ENCODE measurements at places on chromosomes 7 and 10.

DNA sequence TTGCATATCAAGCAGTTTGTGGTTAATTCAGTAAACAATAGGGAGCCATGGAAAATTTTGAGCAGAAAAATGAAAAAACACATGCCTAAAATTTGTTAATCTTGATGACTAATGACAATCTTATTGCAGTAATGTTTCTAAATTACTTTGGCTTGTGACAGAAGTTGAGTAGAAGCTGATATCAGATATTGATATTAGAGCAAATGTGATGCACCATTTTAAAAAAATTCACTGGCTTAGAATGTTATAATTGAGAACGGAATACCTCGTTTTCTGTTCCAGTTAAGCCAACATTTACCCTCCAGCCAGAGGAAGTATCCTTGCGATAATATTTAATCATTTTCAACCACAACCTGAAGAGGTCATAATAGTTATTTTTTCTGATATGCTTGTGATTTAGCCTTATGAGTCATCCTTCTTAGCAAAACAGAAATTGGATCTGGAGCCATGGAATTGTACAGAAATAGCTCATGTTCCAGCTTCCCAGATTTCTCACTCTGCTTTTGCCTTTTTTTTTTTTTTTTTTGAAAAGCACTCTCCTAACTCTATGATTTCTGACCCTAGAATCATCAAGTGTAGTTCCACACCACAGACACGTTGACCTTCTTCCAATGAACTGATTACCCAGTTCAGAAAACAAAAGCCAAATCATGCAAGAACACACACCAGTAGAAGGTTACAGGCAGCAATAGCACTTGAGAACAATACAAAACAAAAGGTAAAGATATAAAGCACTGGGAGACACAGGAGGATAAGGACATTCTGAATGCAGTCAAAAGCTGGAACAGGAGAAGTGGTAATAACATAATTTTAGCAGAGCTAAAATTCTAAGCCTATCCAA is 96.8 kb upstream of the PHYHIPL start:
- no peak for DNase-seq

GRCh38 chr7:139887992-139888481 is 59.0 kb downstream of the TBXAS1 start:
- DNase-seq, result no peak

- DNase-seq, result no peak
Observed at GRCh38 chr7:158419238-158419785, 168.3 kb downstream of the PTPRN2 start.

DNA sequence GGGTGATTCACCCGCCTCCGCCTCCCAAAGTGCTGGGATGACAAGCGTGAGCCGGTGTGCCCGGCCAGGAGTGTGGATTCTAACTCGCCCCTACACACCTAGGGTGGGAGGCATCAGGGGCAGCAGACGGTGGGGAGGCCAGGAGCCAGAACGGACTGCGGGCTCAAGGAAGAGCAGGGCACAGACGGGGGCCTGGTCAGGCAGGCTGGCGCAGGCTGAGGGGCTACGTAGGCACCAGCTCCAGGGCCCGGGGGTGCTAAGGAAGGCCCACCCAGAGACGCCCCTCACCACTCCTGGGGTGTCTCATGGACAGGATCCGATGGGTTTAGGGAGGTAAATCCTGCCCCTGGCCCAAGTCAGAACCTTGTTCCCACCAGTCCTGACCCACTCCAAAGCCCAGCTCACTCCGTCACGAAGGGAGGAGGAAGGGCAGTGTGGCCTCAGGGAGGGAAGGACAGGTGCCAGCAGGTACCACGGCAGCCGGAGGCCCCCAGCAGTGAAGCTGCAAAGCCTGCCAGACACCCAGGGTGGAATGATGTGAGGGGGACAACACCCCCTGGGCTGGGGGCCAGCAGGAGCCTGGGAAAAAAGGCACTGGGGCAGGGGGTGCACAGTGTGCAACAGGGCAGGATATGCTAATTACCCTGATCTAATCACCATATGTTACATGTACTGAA is 251.4 kb downstream of the MAD1L1 start:
- DNase-seq, result no peak

DNA sequence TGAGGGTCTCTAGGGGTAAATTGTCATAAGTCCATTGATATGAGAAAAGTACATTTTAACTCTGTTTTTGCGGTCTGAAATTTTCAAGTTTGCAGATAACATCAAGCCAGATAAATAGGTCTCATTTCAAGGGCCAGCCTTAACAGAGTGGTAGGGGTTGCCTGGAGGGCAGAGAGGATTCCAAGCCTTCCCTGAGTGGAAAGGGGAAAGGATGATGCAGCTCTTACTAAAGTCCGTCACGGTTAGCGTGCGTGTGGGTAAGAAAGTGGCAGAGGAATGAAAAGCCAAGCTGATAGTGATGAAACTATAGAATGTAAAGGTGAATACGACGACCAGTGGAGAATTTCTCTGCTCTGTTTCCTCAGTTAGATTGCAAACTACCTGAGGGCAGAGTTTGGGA is 71.6 kb downstream of the ADRA2A start:
- no peak for DNase-seq

DNA sequence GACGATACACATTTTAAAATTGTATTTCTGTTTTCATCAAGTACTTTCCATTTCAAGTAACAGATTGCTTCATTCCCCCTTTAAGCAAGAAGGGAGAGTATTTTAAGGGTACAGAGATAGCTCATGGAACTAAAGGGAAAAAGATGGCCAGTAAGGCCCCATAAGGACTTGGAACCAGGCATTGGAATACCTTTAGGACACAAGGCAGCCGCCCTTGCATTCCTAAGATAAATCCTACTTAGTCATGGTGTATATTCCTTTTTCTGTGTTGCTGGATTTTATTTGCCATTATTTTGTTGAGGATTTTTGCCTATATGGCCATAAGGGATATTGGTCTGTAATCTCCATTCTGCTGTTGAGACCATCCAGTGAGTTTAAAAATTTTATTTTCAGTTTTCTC is 49.2 kb downstream of the BTRC start:
- no peak for DNase-seq

DNA sequence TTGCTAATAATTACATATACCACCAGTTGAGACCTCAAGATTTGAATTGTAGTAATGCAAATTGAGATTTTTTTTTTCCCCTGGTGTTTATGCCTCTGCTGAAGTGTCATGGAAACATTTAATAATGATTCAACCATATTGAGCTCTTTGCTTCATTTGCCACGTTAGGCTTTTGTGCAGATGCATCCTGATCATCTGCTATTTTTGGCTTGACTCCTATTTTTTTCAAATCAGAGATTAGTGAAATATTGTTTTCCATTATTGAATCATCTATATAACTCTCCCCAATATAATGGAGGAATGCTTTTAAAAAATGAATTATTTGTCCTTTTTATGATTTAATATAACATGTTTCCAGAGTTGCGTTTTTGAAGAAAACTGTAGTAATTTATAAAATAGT is 115.1 kb downstream of the SRI start:
- no peak for DNase-seq

DNA sequence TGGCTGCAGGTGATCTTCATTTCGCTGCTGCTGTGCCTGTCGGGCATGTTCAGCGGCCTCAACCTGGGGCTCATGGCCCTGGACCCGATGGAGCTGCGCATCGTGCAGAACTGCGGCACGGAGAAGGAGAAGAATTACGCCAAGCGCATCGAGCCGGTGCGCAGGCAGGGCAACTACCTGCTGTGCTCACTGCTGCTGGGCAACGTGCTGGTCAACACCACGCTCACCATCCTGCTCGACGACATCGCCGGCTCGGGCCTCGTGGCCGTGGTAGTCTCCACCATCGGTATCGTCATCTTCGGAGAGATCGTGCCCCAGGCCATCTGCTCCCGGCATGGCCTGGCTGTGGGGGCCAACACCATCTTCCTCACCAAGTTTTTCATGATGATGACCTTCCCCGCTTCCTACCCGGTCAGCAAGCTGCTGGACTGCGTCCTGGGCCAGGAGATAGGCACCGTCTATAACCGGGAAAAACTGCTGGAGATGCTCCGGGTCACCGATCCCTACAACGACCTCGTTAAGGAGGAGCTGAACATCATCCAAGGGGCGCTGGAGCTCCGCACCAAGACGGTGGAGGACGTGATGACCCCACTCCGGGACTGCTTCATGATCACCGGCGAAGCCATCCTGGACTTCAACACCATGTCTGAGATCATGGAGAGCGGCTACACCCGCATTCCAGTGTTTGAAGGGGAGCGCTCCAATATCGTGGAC is 1.3 kb downstream of the CNNM2 start:
- no peak for DNase-seq

GRCh38 chr7:26989897-26990670 is 105.7 kb downstream of the HOXA1 start:
- no peak for DNase-seq

GRCh38 chr7:98536803-98537202 is 80.3 kb upstream of the NPTX2 start:
- DNase-seq, result no peak

GRCh38 chr7:63071920-63072319 is 926.7 kb upstream of the ZNF722 start:
- no peak for DNase-seq

DNA sequence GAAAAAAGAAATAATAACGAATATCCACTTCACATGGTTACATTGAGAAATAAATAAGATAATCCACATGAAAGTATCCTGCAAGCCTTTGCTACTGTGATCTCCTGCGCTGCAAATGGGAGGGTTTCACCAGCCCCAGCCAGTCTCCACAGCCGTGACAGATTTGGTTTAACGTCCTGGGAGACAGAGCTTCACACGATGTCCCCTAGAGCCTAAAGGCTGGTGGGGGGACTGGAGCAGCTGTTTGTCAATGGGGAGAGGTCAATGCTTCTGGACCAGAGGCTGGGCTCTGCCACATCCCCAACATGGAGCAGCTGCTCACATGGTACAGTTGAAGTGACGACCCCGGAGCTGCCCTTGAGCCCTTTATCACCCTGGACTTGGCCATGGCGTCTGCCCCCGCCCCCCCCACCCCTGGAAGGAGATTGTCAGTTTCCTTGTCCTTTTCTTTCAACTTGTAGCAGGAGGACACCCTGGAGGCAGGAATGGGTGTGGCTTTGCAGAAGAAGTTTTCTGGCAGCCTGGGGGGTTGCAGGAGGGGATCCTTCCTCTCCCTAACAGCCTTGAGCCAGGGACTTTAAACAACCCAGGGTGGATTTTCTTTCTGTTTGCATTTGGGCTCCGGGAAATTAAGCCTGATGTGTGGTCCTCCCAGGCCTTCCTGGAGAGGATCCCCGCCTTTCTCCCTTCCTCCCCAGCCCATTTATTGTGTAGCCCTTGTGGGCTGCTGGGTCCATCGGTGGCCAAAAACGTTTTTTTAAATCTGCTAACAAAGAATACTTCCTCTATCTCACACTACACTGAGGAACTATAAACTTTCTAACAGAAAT is 37.0 kb upstream of the MXI1 start:
- DNase-seq, result no peak

DNA sequence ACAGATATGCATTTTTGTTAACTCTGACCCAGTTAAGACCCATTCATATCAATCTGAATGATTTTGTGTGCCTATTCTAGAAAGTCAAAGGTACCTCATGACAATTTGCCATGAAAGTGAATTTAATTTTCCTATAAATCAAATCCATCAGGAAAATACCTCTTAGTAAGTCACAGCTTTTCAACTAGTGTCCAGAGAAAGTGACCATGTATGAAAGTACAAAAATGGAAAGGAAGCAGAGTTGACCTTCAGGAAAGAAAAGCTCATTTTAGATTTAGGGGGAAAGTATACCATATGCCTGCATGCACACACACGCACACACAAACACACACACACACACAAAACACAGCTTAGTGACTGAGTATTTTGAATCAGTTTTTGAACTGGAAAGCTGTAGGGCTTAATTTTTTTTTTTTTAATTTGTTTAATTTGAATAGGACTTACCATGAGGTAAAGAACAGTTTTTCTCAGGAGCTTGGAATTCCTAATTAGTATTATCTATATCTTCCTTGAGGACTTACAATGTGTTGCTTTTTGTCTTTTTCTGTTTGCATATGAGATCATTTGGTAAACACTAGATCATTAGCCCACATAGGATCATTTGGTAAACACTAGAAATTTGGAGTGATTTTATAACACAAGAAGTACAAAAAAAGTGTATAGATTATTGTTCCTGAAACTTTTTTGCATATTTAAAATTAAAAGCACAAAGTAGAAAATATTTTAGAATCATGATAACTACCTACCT is 61.6 kb downstream of the ZNF277 start:
- DNase-seq, result no peak

DNA sequence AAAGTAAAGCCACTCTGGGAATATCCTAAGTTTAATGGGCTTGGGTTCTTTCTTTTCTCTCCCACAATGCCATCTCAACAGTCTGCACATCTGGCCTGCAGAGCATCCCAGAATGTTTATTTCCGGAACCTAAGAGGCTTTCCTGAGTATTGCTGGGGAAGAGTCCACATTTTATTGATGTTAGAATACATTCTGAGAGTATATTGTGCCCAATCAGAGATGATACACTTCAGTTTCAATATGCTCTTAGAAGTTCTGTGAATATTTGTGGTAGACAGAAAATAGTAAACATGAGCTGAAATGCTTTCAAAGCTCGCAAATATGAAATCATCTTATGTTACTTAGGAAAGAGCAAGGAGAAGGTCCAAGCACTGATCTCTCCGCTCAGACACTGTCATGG is 200.6 kb downstream of the TWIST1 start:
- no peak for DNase-seq

DNA sequence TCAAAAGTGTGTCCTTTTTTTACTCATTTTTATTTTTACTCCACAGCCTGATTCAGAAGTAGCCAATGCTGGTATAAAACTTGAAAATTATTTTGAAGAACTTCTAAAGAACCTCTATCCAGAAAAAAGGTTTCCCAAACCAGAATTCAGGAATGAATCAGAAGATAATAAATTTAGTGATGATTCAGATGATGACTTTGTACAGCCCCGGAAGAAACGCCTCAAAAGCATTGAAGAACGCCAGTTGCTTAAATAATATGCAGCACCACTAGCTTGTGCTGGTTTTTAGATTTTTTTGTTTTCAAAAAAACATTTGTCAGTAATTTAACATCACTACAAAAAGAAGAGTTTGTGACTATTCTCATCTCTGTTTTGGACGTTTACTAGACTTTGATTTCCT is 116.5 kb downstream of the SVOPL start:
- DNase-seq, result no peak

GRCh38 chr7:155722118-155722517 is 77.7 kb downstream of the RBM33 start:
- DNase-seq, result no peak

DNA sequence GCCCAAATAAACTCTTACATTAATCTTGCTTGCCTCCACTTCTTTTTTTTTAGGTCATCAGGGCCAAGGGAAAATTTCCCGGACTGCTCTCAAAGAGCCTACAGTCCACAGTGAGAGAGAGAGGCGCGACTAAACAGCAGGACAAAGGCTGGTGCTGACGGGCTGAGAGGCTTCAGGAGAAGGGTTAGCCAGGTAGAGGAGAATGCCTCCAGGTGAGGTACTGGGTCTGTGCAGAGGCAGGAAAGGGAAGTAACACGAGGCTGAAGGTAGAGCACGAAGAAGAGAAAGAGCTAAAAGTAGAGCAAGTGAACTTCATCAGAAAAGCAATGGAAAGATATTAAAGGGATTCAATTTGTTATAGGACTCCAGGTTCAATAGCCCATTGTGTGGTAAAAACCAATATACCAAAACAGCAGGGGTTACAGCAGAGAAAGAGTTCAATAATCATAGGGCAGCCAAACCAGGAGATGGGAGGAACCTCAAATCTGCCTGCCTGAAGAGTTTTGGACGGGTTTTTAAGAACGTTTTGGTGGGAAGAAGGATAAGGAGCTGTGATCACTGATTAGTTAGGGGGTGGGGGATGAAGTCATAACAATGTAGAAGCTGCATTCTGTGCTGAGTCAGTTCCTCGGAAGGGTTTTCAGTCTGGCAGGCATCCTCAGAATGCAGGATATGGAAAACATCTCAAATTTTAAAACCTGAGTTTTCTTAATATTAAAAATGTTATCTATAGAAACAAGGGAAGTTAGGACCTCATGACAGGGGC is 171.5 kb downstream of the AKR1D1 start:
- DNase-seq, result no peak
